ENCODE measurements at places on chromosomes 3 and 15.

GRCh38 chr3:45409369-45409768 lies 21.0 kb downstream of the LARS2 start:
- no peak for DNase-seq

DNA sequence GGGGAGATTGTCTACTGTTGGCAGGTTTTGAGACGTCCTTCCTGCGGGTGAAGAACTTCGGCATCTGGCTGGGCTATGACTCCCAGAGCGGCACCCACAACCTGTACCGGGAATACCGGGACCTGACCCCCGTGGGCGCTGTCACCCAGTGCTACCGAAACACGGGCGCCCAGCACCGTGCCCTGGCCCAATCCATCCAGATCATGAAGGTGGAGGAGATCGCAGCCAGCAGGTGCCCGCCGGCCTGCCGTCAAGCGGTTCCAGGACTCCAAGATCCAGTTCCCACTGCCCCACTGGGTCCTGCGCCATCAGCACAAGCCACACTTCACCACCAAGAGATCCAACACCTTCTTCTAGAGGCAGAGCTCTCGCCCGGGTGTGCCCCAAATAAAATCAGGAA lies 194.9 kb upstream of the EPHA6 start:
- DNase-seq: no peak

GRCh38 chr3:56025326-56025725 lies 442.9 kb downstream of the ERC2 start:
- no peak for DNase-seq

DNA sequence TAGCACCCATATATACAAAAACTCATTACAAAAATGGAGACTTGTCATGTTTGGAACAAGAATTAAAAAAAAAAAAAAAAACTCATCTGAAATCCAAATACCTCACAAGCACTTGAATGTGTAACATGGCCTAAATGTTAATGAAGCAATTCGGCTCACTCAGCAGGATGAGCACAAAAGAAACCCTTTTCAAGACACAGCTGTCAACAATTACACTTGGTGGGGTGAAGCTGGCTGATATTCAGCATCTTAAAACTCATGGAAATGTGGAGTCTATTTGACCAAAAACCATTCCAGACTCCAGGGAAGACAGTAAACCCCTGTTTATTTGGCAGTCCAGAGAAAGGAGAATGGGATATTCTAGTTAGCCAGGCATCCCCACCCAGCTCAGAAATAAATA lies 205.4 kb upstream of the TSC22D2 start:
- DNase-seq: no peak

- no peak for DNase-seq
Observed at GRCh38 chr3:188076176-188076575, 77.8 kb upstream of the LPP start.

- no peak for DNase-seq
Observed at GRCh38 chr3:82816086-82816485, 1054.6 kb upstream of the GBE1 start.

DNA sequence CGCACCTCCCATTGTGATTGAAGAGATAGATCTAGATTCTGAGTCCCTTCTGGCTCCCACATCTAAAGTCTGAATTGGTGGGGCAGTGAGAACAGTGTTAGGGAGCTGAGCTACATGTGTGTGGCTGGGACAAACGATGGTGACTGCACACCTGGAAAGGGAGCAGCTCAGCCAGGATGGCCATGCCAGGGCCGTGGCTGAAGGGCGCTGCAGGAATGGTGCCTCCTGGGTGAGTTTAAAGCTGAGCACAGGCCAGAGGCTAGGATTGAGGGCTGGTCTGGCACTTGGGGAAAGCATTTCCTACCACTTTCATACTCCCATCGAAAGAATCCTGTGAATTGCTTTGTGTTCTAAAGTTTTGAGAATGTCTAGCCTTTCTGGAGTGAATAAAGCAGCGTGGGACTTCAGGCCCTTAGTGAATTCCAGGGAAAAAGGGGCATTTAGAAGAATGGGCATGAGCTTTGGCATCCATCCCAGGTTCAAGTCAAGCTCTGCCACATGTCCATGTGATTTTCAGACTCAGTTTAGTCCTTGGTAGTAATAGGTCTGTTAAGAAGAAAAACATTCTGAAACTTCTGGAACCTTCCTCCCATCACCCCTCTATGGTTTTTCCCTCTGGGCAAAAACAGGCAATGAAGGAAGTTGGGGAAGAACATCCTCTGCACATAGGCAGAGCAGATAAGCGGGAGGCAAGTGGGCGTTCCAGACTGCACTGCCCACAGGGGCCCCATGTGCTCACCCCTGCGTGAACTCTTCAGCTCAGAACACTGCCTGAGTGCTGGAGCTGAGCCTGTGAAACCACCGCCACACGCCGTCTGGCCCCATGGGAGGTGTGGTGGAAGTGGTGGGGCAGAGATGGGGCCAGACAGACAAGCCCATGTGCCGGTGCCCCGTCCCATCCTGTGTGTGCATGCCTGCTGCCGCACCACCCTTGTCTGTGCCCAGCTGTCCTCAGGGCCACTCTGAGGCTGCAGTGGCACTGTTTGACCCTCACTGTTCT lies 12.9 kb upstream of the CPNE9 start:
- no peak for DNase-seq

GRCh38 chr15:101168463-101168824 lies 83.4 kb downstream of the CHSY1 start:
- no peak for DNase-seq

DNA sequence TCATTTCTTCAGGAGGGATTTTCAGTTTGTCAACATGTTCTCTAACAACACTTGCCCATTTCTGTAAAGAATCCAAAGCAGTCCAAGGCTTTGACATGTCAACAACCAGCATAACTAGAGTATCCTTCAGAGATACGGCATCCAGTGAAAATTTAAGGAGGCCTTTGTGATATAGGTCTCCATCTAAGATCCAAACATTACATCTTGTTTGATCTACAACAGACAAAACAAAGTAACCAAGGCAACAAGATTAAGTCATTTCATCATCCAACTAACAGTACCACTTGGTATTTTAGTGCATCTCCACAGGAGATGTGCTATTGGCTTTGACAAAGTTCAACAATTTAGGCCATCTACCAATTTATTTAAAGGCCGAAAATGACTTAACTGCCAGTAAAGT lies 25.8 kb downstream of the DYNC1LI1 start:
- DNase-seq: no peak

DNA sequence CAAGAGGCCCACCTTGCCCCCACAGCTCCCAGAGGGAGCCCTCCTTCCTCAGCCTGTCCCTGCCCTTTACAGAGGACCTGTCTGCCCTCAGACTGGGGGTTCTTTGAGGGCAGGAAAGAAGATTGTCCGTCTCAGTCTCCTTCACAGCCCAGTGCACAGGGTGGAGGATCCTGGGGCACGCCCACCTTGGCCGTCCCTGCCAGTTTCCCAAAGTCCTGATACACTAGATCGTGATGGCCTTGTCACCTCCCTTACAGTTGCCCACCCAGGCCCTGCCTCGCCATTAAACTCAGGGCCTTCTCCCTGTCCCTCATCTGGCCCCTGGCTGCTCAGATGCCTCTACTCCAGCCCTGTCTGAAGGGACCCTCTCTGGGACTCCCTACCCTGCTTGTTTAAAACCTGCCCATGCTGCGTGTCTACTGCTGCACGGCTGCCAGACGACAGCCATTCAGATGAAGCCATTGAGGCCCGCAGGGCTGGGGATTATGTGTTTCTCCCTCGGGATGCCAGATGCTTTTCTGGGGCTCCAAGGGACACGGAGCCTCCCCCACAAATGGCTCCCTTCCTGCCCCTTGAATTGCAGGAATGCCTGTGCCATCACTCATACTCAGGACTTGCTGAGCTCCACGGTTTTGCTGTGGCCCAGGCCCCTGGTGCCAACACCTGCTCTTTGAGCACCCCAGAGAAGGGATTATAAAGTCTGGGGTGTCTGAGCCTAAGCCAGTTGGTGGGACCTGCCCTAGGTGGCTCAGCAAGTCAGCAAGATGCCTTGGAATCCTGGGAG lies 27.8 kb downstream of the ACSBG1 start:
- DNase-seq: no peak

GRCh38 chr3:10547841-10548783 lies 42.7 kb upstream of the ATP2B2 start:
- no peak for DNase-seq

DNA sequence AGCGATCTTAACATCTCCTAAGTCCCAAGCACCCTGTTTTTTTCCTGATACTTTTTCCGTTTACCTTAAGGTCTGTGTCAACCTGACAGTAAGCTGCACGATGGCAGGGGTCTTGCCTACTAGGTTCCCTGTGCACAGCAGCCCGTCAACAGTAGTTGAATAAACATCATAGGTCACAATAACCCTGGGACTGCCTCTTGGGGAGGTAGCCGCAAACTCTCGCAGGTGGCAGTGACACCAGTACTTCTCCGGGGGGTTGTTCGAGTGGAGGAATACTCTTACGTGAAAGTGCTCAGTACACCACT lies 365 bp upstream of the PDCD6IP start:
- DNase-seq: no peak

DNA sequence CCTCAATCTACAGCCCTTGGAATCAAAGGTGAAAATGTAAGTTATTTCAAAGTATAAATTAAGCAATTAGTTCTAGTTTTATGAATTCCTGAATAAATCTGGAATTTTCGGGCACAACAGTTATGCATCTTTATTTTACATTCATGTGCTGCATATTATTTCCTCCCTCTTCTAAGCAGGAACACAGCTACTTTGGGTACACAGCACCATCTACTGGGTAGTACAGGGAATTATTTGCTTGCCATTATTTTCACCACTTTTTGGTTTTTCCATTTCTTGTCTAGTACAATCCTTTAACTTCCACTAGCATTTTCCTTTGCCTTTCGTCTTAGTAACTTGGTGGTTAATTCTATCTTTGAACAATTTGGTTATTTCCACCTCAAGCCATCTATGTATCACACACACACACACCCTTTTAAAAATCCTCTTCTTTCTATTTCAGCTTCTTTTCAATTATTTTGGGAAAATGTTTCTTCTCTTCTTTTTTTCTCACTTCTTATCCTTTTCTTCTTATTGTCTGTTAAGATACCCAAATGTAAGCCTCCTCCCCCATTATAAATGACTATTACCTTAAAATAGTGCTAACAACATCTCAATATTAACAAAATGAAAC lies 451.0 kb downstream of the MFSD1 start:
- DNase-seq: no peak

DNA sequence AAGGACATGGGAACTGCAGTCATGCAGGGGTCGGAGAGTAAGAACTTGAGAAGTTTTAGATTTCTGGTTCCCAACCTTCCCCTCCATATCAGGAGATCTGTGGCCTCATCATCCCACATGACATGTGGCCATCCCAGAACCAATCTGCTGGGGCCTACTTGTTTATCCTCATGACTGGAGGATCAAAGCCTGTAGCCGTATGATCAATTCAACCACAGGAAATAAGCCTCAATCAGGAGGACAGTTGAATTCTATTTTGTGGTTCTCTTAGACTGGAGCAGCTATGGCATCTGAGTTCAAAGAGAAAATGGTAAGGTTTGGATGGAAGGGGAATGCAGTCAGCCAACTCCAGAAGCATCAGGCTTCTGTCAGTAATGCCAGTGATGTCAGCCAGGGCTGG lies 57.2 kb downstream of the IL16 start:
- no peak for DNase-seq

DNA sequence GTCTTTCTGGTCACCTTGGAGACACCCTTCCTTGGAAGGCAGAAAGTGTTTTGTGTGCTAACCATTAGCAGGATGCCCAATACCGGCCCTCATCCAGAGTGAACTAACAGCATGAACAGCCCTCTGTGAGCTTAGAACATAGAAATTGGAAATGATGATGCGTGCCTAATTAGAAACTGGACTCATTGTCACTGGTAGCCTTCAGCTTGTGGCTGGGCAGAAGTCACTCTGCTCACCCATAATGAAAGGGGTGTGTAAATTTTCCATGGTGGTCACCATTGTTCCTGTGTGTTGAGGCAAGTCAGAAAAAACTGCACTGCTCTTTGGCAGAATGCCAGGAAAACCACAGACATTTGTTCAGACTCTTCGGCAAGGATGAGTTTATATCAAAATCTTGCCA lies 74.7 kb upstream of the CNTN4 start:
- no peak for DNase-seq

- DNase-seq: no peak
Observed at GRCh38 chr3:144162042-144162441, 190.4 kb downstream of the DIPK2A start.

DNA sequence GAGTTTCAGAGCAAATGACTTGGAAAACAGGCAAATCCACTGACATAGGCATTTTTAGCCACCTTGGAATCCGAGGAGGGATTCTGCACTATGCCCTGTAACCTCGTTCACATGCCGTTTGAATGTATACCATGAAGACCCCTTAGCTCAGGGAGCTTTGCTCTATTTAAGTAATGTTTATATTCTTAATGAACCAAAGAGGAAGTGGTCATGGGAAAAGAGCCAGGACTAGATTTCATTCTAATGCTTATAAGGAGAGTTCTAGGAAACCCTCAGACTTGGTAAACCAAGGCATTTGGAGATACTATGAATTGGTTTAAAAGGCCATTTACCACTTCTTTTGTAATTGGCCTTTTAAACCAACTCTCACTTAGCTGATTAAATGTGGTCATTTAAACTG lies 178.9 kb downstream of the IGF1R start:
- no peak for DNase-seq

DNA sequence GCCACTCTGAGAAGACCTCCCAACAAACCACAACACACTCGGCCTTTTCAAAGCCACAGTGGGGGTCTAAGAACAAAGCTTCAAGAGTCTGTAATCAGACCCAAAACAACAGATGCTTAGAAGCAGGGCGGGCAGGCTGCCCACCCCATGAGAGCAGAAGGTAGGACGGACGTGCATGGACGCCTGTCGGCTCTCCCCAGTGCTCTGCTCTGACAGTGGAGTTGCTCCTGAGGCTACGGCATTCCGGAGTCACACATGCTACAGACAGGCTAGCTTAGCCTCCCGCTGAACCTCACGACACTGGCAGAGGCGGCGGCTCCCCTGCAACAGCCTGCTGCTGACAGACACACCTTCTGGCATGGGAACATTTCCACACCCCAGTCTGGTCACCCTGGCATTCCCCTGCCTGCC lies 33.5 kb downstream of the SLCO2A1 start:
- no peak for DNase-seq

DNA sequence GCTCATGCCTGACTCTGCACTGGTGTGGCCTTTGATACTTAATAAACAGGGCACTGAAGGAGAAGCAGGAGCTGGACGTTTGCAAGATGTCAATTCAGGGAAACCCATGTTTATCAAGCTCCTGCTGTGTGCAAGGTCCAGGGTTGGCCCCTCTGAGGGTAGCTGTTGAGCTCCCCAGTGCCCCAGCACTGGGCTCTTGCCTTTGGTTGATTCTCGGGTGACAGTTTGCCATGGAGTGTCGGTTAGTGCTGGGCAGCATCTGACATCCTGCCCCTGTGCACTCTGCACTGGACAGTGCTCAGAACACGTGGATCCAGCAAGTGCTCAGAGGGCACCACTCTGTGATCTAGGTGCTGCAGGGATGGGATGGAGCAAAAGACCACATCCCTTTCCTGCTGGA lies 7.3 kb downstream of the HDAC11 start:
- DNase-seq: no peak

- DNase-seq: no peak
Observed at GRCh38 chr15:85071061-85071460, 89.4 kb downstream of the PDE8A start.

GRCh38 chr15:101017093-101017754 lies 98.1 kb downstream of the LRRK1 start:
- DNase-seq: no peak

- DNase-seq: no peak
Observed at GRCh38 chr3:44993471-44994205, 17.6 kb downstream of the EXOSC7 start.

- no peak for DNase-seq
Observed at GRCh38 chr3:101970905-101971304, 121.6 kb downstream of the NFKBIZ start.

- DNase-seq: no peak
Observed at GRCh38 chr3:13770170-13771169, 109.4 kb downstream of the WNT7A start.

GRCh38 chr15:29278436-29279105 lies 8.9 kb upstream of the NSMCE3 start:
- no peak for DNase-seq
